Fibroblast of skin of back (primary cell): ENCODE measurements at places on chromosomes 1 and 21.

DNA sequence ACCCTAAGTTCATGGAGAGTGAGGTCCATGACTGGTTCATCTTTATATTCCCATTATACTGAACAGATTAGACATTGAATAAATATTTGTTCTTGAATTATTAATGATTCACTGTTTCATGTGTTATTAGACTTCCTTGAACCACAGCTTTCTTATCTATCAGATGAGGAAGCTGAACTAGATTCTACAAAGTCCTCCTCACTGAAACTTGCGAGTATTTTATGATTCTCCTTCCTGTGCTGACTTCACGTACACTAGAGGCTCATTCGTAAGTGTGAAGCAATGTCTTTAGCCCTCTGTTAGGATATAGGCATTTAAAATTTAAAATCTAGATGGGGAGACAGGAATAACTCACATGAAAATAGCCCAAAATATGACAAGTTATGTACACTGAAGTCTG lies 95.6 kb upstream of the IRF2BP2 start:
- no peak for DNase-seq

- no peak for DNase-seq
Observed at GRCh38 chr1:2233468-2233867, 5.3 kb downstream of the SKI start.

- peak; percentile 62 for DNase-seq
Observed at GRCh38 chr1:181089676-181090544, 1.4 kb downstream of the IER5 start.

DNA sequence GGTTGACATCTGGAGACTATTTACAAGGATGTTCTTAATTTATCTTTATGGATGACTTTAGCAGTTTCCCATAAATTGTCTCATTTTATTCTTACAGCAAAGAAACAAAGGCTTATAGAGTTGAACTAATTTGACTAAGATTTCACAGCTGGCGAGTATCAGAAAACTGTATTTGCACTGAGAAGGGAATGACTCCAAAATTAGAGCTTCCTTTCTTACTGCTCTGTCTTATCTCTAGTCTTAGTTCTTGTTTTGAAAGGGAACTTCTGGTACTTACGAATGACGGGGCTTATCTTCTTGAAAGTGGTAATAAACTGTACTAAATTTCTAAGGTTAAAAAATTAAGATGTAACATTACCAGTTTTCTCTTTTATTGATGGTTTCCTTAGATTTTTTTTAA lies 13.6 kb downstream of the CNST start:
- no peak for DNase-seq

DNA sequence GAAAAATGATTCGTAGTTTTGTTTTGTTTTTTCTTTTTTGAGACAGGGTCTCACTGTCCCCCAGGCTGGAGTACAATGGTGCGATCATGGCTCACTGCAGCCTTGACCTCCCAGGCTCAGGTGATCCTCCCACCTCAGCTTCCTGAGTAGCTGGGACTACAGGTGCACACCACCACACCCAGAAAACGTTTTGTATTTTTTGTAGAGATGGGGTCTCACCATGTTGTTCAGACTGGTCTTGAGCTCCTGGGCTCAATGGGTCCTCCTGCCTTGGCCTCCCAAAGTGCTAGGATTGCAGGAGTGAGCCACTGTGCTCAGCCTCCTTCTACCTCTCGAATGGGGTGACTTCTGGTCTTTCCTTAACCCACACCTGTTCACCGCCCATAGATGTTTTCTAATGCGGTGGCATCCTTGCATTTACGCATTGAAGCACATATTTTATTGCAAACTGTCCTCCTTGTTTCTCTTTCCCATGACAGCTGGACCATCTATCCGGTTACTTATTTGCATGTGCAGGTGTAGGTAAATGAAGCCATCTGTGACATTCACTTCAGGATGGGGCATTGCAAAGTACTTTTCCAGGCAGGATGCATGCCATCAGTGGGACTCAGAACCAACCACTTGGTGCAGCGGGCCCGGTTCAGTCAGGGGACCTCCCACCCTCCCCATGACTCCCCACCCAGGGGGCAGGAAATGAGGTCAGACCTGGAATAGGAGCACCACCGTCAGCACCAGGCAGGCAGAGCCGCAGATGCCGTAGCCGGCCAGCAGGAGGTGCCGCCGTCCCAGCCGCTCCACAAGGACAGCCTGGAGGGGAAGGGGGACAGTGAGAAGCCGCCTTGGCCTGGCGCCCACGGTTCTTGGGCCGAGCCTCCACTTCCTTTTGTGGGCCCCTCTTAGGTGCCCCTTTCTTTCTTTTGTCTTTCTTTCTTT lies 16.5 kb downstream of the SLC2A7 start:
- DNase-seq: peak; percentile 29

DNA sequence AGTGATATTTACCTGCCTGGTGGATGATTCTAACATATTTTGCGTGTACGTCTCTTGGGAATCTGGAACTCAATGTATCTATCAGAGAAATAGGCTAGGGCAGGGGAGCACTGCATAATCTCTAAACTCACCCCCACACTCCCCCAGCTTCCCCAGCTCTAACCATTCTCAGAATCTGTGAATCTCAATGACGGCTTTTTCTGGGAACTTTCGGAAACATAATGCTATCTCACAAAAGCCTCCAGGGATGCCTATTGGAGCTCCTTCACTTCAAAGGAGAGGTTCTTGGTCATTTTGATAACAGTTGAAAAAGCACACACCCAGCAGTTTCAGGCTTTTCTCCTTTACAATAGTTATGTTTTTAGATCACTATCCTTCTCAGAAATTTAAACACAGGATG lies 113.8 kb upstream of the MAGI3 start:
- no peak for DNase-seq

GRCh38 chr1:178278916-178279686 lies 185.2 kb downstream of the RASAL2 start:
- DNase-seq: no peak

DNA sequence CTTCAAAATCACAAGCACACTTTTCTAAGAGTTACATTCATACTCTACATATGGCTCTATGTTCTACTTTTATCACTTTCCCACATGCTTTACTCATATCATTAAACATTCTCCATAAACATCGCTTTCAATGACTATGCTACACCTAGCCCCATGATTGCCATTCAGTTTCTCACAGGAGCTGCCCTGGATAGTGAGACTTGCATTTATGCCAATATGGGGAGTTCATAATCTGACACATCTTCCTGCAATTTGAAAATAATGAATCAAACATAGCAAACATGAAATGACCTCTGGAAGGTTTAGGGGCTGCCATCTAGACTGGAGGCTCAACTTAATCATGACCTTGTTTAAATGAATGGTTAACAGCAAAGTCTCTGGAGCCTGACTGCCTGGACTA lies 9.0 kb upstream of the CYP4A22 start:
- DNase-seq: no peak

GRCh38 chr1:162074276-162075005 lies 5.0 kb downstream of the NOS1AP start:
- DNase-seq: peak; percentile 30

- DNase-seq: peak; percentile 80
Observed at GRCh38 chr1:93980320-93981273, 71.4 kb upstream of the GCLM start.

- no peak for DNase-seq
Observed at GRCh38 chr1:60861961-60862567, 220.3 kb upstream of the NFIA start.

DNA sequence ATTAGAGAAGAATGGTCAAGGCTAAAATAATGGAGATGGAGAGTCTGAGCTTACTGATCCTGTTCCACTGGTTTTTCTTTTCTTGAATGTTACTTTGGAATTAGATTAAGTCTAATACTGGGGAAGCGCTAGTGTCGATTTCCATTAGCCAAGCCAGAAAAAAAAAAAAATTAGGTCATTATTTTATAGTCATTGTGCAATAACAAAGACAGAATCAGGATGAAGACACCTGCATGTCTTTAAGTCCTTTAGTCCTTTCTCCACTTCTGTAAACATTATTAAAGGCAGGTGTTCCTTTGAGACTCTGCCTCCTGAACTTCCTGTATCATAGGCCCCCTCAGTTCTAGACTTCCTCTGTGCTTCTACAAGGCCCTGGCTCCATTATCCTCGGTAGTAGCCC lies 42.8 kb downstream of the MYSM1 start:
- DNase-seq: no peak

- DNase-seq: no peak
Observed at GRCh38 chr1:180198196-180198595, 31.9 kb upstream of the LHX4 start.

DNA sequence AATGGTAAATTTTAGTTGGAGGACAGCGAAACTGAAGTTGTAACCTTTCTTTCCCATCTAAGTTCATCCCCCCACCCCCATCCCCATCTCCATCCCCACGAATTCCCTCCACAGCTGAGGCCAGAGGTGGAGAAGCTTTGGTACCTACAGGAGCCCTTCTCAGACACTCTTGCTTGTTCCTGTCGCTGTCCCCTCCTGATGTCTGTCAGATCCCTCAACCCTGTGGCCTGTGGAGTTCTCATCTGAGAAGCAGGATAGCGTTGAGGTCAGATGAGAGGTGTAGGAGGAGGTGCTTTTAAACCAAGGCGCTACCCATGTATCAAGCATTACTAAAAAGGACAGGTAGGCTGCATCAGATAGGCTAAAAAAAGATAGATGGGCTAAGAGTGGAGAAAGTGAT lies 769 bp downstream of the NTPCR start:
- DNase-seq: peak; percentile 24

- peak; percentile 50 for DNase-seq
Observed at GRCh38 chr1:18820791-18821641, 38.4 kb downstream of the TAS1R2 start.

DNA sequence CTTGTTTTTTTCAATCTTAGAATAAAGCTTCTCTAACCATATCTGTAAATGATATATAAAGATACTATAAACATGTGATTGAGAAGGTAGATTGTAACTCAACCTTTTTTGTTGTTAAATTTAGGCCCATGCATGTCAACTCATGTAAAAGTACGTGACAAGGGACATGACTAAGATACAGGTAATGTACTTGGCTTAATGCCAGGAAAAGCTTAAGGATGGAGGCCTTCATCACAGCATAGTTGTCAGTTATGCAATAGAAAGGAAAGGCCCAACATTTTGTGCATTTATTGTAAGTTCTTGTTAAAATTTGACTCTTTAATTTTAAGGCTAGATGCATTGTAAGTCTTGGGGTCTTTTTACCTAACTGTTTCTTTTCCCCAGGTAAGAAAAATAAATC lies 305.1 kb downstream of the LTN1 start:
- no peak for DNase-seq

GRCh38 chr1:193265716-193266115 lies 79.3 kb upstream of the B3GALT2 start:
- no peak for DNase-seq

DNA sequence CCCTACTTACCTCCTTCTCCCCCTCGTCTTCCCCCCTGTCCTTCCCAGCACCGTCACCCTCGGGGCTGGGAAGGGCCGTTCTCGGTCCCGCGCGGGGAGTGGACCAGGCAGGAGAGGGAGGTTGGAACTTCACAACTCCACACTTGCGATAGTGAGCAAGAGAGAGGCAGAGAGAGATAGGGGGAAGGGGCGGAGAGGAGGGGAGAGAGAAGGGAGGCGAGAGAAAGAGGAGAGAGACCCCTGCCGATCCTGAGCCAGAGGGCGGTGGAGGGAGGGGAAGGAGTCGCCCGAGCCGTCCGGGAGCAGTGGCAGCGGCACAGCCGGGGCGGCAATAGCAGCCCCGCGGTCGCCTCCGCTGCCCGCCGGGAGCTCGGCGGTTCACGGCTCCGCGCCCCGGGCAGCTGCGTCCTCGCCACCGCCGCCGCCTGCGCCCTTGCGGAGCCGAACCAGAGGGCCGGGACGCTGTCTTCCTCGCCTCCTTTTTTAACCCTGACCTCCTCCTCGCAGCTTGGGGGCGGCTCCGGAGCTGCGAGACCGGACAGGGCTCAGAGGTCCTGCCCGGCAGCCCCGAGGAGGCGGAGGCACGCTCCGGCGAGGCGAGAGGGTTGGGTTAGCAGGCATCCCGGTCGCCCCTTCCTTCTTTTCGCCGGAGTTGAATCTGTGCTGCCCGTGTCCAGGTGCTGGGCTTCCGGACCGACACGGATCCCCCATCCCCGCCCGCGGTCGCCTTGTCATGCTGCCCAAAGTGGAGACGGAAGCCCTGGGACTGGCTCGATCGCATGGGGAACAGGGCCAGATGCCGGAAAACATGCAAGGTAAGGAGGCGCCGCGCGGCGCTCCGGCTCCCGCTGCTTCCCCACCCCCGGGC lies 11.7 kb downstream of the NR5A2 start:
- peak; percentile 30 for DNase-seq

DNA sequence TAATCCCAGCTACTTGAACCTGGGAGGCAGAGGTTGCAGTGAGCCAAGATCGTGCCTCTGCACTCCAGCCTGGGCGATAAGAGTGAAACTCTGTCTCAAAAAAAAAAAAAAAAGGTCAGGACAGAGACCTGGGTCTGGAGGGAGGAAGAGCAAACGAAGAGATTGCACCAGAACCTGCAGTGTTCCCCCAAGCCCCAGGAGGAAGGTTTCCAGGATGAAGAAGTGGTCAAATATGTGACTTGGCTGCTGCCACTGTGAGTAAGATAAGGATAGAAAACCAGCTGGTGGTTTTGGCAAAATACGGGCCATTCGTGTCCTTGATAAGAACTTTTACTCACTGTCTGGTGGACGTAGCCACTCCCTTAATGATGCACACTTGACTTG lies 42.2 kb downstream of the CLDN14 start:
- DNase-seq: peak; percentile 87

DNA sequence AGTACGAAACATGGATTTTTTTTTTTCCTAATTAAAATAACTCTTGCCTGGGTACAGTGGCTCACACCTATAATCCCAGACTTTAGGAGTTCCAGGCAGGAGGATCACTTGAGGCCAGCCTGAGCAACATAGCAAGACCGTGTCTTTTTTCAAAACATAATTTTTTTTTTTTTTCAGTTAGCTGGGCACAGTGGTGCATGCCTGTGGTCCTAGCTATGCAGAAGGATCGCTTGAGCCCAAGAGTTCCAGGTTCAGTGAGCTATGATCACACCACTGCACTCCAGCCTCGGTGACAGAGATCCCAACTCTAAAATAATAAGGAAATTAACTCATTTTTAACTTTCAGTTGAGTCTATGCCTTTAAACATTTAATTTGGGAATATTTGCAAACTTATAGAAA lies 170.1 kb downstream of the NEK7 start:
- peak; percentile 27 for DNase-seq

DNA sequence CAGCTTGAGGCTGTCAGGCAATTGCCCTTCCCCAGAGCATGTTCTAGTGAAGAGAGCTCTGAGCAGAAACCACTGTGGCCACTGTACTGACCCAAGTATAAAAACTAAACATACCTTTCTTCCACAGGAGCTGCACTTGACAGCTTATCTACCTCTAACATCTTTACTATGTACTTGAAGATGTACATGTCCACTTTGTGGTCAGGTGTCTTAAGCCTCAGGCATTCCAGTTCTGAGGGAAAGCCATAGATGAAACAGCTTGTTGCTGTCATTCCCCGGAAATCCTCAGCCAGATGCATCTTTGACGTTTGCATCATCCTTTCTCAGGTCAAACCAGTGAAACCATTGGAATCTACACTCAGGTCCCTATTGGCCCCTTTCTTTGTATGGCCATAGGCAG lies 70.4 kb downstream of the CHRM3 start:
- no peak for DNase-seq
